GM20000 (cell line): ENCODE measurements at places on chromosomes 2 and 18.

DNA sequence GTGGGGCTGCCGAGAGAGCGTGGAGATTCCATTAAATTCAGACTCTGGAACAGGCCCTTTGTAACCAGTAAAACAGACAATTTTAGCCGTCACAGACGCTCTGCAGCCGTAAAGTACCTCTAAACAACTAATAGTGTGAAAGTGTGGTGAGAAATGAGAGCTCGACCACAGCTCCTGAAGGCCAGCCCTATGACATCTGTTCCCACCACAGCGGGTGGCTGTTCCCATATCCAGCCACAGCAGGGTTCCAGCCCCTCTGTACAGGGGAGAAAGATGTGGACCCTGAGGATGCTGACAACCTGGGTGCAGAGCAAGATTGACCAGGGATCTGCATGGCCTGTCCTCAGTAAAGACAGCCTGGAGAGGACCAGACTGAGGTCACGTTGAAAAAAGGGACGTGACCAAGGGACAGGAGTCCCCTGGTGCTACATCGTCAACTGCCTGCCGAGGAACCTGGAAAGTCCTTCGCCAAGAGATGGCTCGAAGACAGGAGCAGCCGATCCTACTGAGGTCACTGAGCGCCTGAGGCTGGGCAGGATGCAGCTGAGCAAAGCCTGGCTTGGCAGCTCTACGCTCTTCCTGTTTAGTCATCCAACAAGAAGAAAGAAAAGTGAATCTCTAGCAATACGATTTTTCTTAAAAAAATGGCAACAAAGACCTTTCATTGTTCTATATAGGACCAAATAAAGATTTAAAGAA is 831.7 kb downstream of the RNF144A start:
- DNase-seq = no peak

- DNase-seq = no peak
Observed at GRCh38 chr2:170070778-170071177, 107.2 kb upstream of the MYO3B start.

DNA sequence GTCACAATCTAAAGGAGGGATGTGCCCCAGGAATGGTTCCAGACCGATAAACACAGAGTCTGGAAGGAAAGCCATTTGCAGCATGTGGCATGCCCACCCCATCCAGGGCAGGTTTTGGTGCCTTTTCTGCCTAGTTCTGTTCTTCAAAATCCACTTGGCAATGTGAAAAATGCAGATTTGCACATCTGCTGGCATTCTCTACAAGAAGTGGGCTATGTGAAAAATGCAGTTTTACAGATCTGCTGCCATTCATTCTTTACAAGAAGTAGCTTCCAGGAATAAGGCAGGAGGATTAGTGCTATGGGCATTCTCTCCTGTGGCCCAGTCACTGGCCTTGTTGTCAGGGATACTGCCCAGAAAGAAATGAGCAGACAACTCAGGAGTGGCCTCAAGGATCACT is 68.1 kb downstream of the C1D start:
- no peak for DNase-seq

GRCh38 chr2:230849633-230850357 is 14.9 kb upstream of the ITM2C start:
- DNase-seq = peak; percentile 81

GRCh38 chr2:188678882-188679281 is 295.3 kb upstream of the COL3A1 start:
- DNase-seq = no peak

- DNase-seq = no peak
Observed at GRCh38 chr2:134107402-134107801, 146.5 kb upstream of the MGAT5 start.

GRCh38 chr2:28621172-28622100 is 125.6 kb downstream of the PLB1 start:
- DNase-seq = peak; percentile 36

GRCh38 chr2:219632760-219633105 is 5.3 kb downstream of the SLC4A3 start:
- DNase-seq = peak; percentile 9

- no peak for DNase-seq
Observed at GRCh38 chr2:121297217-121297830, 12.3 kb upstream of the TFCP2L1 start.

- DNase-seq = no peak
Observed at GRCh38 chr2:13009027-13009642, 292.4 kb downstream of the TRIB2 start.

GRCh38 chr2:78304678-78305077 is 720.8 kb upstream of the REG3G start:
- DNase-seq = no peak

- DNase-seq = no peak
Observed at GRCh38 chr2:23383100-23383499, 1.9 kb upstream of the KLHL29 start.

GRCh38 chr2:112812318-112813267 is 24.0 kb downstream of the IL1B start:
- peak; percentile 41 for DNase-seq

DNA sequence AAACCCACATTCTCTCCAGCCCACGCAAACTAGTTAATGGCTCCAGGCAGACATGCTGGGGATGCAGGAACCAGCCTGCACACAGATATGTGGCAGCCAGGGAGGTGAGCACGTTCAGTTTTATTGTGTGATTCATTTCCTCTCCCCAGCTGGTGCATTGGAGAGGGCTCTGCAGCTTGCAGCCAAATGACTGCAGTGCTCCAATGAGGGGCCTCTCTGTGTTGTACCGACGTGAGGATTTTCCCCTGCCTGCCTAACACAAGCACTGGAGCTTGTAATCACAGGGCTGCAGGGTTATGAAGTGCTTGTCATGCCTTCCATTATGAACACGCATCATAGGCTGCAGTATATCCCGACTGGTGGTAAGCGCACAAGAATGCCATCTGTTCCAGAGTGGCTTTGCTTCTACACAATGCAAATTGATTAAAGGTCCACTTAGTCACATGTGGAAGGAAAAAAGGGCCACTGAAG is 92.3 kb upstream of the THUMPD2 start:
- no peak for DNase-seq

- DNase-seq = no peak
Observed at GRCh38 chr2:238015705-238016104, 45.1 kb upstream of the SCLY start.

DNA sequence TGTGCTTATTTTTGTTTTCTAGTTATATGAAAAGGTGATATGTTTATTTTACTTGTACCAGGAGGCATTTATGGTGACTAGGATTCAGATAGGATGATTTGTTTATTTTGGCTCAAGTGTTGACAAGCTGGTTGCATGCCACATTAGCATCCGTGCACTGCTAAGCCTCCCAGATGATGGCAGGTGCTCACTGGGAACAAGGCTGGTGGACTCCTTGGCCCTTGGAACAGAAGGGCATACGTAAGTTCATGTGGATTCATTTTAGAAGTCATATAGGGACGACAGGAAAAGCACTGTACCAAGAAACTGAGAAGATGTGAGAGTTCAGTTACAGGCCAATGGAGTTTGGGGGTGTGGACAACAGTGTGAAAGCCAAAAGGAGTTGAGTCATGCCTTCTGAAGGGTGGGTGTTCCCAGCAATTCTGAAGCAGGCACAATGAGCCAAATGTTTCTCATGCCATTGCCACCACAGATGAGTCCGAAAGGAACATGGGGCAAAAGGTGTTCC is 166.2 kb downstream of the PHLPP1 start:
- DNase-seq = no peak

DNA sequence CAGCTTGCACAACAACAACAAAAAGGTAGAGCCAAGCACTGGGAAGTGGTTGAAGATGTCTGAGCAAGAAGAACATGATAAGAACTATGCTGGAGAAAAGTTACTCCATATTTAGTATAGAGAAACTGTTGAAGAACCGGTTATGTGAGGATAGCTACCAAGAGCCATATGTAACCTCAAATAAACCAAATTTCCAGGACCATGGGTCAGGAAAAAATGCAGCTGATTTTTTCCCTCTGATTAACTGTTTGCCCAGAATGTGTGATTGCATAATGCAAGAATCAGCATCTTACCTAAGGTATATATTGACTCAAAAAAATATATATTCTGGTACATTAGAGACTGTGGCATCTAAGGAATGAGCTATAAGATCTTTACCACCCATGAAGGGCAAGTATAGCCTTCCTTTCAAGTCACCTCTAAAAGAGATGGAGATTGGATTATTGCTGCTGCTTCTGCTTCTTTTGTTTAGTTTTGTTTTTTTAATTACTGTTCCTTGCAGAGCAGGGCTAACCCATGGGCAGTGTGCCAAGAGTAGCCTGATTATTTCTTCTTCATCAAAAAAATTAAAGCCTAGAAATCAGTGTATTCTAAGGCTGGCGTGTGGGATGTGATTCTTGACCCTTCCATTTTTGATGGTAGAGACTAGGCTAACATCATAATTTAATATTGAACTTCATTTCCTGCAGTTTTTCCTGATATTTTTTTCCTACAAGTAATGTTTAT is 76.9 kb upstream of the MAP3K20 start:
- no peak for DNase-seq

DNA sequence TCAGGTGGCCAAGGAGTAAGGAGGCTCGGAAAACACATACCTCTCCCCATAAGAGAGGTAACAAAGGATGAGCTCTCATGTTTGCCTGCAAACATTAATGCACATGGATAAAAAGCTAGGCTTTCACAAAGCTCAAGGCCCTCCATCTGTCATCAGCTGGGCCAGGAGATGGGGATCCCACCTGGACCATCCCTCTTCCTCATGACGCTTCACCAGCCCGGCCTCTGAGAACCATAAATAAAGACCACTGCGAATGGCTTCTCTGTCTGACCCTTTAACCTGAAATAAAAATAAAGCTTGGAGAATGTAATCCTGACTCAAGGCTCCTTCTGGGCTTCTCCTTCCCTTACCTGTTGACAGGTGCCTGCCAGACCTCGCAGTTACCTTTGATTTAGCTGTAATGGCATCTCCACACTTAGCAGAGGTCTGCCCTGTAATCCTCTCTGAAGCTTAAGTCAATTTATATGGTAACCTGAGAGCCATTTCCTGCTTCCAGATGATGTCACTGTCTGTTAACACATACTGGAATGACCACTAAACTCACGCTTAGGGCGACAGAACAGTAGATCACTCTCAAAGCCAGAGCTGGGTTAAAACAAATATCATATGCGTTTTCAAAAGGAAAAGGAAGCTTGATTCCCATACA is 29.3 kb upstream of the FOXI3 start:
- no peak for DNase-seq

GRCh38 chr2:234308813-234309195 is 188.1 kb downstream of the ARL4C start:
- DNase-seq = peak; percentile 42

DNA sequence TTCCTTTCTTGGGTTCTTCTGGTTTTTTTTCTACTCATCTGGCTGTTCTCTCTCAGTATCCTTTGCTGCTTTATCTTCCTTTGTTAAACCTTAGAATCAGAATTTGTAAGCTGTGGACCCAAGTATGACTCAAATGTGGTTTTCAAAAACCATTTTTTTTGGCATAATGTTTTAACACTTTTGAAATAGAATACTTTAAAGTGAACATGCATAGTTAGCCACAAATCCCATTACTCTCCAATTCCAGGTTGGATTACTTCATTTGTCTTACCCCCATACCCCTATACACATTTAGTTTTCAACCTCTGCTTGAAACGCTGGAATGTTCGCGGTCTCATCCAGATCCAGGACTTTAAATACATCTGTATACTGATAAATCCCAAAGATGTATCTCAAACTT is 29.1 kb downstream of the ALMS1 start:
- DNase-seq = no peak

DNA sequence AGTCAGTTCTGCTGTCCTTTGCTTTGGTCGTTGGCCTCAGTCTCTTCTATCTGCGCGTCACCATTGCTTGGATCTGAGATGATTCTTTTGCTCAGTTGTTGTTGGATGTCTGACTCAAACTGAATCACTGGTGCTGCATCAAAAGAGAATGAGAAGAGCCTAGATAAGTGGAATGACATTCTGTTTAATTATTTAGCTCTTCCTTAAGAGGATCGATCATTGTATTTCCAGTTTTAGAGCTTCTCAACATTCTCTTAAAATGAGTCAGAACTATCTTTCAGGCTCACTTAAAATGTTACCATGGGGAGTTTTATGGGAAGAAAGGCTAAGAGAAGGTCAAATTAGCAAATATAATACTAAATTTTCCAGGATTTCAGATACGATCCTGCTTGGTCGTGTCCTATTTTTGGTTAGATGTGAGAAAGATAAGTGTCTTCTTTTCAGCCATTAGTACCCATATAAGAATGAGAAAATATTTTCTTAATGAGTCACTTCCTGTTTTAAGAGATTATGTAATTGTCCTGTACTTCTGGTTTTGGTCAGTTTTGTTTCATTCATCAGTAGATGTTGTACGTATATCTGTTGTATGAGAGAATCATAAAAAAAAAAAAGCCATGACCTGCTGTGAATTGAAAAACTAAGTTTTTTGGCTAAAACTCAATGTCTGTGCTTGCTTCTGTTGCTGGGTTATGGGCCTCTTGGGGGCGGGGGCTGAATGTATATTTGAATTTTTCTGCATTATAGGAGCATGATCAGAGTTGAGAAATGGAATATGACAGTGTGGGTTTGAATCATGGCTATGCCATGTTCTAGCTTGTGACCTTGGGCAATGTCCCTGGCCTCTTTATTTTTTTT is 31.6 kb upstream of the CASP10 start:
- DNase-seq = peak; percentile 74

GRCh38 chr2:168503901-168504300 is 47.8 kb downstream of the CERS6 start:
- no peak for DNase-seq

GRCh38 chr2:30332791-30333453 is 101.6 kb downstream of the LBH start:
- DNase-seq = peak; percentile 67

GRCh38 chr18:28541276-28541930 is 364.5 kb upstream of the CDH2 start:
- DNase-seq = no peak

DNA sequence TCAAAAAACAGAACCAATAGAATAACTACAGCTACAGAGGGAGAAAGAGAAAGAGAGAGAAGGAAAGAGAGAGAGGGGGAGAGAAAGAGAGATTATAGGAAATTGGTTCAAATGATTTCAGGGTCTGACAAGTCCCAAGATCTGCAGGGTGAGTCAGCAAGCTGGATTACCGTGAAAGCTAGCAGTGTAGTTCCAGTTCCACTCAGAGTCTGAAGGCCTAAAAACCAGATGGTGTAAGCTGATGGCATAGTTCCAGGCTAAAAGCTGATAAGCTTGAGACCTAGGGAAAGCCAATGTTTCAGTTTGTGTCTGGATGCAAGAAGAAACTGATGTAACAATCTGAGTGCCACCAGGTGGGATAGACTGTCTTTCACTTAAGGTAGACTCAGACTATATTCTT is 397.7 kb downstream of the TRIB2 start:
- DNase-seq = no peak

- no peak for DNase-seq
Observed at GRCh38 chr2:233990261-233990798, 60.2 kb upstream of the SPP2 start.
